Stimulated activated CD4-positive, alpha-beta T cell treated with anti-CD3 and anti-CD28 coated beads, Interleukin-2, amount 100 ng/mL, for 4 hours (primary cell): ENCODE measurements at places on chromosomes 1 and 21.

- DNase-seq: no peak
Observed at GRCh38 chr1:45340816-45341466, 701 bp upstream of the MUTYH start.

DNA sequence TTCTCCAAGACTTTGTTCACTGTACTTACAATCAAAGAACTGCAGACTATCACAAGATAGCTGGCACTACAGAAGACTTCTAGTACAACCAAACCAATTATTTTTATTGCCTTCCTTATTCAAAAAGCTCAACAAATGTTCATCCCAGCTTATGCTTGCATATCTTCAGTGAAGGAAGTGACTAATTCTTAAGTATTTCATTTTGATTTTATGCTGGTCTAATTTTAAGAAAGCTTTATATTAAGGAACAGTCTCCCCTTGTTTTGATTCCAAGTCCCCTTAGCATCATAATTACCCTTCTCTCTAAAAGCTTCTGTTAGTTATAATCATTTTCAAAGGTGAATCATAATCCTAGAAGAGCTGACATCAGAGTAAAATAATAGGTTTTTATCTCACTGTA is 132.9 kb downstream of the LRRIQ3 start:
- no peak for DNase-seq

DNA sequence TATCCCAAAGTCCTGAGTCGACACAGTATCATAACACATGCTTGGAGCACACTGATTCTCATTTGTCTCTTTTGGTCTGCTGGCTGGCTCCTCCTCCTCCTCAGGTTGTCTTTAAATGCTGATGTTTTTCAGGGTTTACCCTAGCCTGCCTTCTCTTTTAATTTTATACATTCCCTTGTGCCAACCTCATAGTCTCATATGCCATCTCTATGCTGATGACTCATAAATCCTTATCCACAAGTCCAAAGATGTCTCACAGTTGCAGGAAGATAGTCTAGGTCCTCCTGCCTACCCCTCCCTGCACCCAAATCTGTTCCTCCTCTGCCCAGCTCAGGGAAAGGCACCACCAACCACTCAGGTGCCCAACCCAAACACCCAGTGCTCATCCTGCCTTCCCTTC is 108.3 kb downstream of the SIPA1L2 start:
- DNase-seq: no peak

DNA sequence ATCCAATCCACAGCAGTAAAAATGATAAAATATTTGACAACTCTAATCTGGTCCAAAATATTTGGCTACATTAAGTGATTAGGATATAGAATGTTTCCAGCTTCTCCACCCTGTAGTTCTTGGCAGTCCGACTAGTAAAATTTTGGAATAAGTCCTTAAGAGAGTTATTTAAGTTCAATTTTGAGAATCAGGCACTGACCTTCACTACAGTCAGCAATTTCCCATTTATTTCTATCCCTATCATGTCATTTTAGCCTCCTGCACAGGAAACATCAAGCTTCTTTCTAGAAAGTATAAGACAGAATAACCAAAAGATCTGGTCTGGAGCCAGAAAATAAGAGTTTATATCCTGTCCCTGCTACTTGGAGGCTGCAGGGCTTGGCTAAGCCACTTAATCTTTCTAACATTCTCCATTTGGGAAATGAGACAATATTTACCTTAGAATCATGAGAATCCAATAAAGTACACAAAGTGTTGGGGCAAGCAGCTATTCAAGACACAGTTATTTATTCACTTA is 162.2 kb downstream of the DPYD start:
- DNase-seq: no peak

DNA sequence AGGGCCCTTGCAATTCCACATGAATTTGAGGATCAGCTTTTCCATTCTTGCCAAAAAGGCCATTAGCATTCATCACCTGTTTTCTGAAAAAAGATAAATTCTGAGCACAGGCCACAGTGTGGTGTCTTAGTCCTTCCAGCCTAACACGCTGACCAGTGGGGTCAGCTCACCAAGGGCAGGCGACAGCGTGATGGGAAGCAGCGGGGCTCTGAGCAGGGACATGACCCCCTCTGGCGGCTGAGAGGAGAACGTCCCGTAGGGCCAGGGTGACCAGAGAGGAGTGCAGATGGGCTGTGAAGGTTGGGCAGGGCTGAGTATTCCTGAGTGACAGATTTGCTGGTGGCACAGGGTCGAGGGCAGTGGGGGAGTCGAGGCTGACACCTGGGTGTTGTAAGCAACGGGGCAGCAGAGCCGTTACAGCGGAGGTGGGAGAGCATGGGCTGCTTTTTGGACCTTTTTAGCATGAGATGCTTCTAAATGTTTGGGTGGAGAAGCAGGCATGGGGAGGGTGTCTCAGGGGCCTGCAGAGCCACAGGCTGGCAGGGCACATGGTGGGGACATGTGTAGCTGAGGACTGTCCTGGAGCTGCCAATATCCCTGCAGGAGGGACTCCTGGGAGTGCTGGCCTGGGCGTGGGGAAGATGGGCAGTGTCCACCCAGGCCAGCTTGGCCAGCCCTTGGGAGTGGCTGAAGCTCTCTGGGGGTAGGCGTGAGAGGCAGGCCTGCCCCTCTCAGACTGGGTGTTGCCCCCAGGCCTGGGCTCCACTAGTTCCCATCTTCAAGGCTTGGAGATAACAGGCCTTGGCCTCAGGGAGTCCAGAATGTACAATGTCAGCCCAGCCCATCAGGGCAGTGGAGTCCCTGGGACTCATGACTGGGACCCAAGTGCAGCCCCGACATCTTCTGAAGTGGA is 8.6 kb upstream of the CALML6 start:
- DNase-seq: peak; percentile 54

- no peak for DNase-seq
Observed at GRCh38 chr1:93700532-93701469, 19.2 kb upstream of the BCAR3 start.

DNA sequence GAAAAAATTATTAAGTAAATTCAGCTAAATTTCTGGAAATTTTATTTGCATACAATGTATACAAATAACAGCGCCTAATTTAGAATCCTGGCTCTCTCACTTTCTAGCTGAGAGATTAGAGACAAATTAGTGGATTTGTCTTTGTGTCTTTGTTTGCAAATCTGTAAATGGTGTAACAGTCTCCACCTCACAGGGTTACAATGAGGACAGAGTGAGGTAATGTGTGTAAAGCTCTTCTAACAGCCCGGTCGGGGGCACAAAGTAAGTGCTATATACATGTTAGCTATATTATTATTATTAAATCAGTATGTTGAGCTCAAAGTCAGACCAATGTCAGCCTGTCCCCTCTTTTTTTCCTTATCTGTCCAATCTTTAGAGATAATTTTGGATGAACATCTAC is 5.0 kb upstream of the ADAMTSL4 start:
- DNase-seq: no peak

GRCh38 chr1:224791362-224791941 is 138.0 kb upstream of the DNAH14 start:
- no peak for DNase-seq

DNA sequence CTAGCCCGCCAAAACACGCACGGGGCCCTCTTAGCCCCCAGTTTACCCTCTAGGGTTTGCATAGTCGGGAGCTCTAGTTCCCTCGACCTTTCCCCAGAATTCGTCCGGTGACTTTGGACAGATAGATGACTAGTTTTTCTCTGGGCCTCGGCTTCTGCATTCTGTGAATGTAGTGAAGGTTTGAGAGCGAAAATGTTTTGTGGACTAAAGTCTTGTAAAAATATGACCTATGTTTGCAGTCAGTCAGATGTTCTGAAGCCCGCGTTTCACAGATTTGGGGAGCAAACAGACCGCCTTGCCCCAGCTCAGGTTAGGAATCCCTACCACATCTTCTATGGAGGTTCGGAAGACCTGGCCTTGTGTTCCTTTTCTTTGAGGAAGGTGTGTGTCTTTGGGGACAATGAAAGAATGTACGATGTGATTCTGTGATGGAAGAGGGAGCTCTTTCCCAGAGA is 401 bp downstream of the UQCRH start:
- no peak for DNase-seq

- DNase-seq: no peak
Observed at GRCh38 chr1:177281901-177282300, 111.1 kb downstream of the BRINP2 start.
